ENCODE measurements at places on chromosomes 6 and 20.
A peak's percentile ranks its signal among the peaks of the same experiment; 100 is the strongest.

GRCh38 chr6:148516217-148516616 is 173.6 kb downstream of the SASH1 start:
- DNase-seq = no peak

DNA sequence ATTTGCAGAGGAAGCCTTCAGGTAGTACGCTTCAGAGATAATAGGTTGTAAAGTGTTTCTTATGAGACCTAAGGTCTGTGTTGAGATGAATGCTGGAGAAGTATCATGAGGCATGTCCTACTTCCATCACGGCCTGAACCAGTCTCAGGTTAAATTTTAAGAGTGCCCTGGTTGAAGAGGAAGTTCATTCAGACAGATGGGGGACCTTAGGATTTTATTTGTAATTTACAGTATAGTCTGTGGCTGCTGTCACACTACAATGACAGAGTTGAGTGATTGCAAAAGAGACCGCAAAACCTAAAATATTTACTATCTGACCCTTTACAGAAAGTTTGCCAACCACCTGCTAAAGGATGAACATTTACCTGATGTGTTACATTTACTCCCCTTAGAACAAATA is 70.9 kb downstream of the UST start:
- no peak for DNase-seq

DNA sequence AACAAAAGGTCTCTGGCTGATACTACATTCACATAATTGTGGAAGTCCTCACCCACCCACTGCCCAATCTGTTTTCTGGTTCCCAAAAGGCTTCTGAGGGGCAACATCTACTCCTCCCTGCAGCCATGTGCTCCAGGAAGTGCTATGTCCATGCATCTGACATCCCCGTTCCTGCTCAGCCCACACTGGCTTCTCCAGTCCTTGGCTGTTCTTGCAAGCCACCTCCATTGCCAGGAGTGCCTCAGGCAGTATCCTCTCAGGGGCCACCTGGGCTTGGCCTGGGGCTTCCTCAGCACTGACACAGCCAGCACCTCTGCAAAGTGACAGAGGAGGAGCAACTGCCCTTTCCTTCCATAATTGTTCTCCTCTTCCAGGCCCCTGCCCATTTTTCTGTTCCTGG is 18.3 kb downstream of the ARHGAP18 start:
- DNase-seq = no peak

GRCh38 chr6:87396595-87397392 is 11.0 kb upstream of the CFAP206 start:
- peak; percentile 94 for DNase-seq

GRCh38 chr20:44931911-44932310 is 22.1 kb downstream of the PABPC1L start:
- DNase-seq = no peak

GRCh38 chr20:57896563-57896962 is 186.7 kb upstream of the PMEPA1 start:
- no peak for DNase-seq

DNA sequence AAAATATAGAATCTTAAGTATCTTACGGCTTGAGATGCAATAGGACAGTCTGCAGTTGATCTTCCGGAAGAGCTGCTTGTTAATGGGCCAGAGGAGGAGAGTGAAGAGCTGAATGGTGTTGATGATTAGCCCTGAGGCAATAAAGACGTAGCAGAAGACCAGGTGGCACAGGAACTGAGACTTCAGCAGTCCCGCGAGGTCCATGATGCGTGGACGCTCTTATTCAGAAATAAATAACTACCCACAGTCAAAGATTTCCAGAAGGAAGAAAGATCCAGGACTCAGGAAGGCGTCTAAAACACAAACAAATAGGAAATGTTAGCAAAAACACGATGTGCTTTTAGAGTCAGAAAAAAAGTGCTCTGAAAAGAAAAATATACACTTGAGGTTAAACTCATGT is 41.9 kb downstream of the AGPAT4 start:
- no peak for DNase-seq

- DNase-seq = no peak
Observed at GRCh38 chr6:141050471-141050870, 1082.3 kb upstream of the GJE1 start.

DNA sequence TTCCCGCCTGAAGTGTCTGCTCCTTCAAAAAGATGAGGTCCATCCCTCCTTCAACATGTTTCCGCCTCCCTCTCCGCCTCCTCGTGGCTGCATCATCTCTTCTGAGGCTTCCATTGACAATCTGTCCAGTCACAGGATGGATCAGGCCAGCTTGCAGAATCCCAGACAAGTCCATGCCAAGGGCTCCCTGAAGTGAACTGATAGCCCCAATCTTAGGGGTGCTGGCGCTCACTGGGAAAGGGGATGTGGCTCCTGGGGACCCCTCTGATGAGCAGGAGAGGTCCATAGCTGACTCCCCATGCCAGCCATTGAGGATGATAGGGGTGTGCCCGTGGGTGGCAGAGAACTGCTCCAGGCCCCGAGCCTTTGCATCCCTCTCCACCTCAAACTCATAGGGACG is 48.6 kb upstream of the EMILIN3 start:
- no peak for DNase-seq

DNA sequence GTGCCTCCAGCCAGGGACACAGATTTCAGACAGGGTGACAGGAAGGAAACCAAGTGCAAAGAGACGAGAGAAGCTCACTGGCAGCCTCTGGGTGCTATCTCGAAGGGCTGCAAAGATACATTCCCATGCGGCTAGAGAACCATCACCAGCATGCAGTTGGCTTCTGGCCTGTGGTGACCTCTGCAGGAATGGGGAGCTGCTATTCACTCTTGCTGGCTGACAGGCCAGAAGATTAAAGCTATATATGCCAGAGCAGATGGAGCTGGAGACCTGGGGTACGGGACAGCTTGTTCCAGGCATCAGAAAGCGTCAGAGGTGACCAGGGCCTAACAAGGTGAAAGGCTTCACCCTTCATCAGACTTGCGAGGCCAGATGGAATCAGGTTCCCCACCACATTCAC is 20.0 kb downstream of the MAP1LC3A start:
- no peak for DNase-seq

DNA sequence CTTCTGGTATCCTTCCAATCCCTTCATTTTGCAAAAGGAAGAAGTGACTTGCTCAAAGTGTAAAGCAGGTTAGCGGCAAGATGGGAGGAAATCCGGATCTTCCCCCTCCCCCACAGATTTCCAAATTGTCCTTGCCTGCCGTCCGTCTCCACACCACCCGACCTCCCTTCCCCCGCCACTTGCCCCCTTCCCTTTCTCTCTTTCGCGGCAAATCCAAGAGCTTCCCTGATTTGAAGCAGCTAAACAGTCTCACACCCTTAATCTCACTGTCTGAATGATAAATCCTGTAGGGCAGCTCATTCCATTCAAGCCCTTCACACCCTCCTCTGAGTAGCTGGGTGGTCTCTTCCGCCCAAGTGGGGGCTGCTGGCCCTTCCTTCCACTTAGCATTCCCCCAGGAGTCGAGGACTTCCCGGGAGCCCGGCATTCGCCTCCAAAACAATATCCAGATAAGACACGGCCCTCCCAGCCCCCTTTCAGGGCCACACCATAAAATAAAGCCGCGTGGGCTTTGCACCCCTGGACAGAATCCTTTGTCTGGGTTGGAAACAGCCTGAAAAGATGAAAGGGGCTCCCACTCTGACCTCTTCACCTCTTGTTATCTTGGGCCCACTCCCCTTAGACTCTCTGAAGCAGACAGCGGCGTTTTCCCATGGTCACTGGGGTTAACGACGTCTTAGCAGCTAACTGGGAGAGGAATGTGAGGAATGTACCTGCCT is 44.0 kb upstream of the PIM1 start:
- DNase-seq = no peak

- no peak for DNase-seq
Observed at GRCh38 chr6:34600796-34601195, 44.7 kb upstream of the SPDEF start.

DNA sequence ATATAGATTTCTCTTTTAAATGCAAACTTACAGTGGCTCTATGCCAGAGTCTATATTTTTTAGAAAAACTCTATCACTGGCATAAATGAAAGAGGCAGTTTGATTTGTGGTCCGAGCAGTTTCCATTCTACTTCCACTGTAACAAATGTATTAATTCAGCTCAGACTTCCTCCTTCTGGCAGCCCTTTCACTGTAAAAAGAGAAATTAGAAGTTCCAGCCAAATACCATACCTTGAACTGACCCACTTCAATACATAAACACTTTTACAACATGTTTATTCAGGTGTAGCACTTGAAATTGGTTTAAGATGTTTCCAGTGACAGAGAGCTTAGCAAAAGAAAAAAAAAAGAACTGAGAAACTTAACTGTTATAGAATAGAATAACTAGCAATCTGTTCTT is 99.3 kb downstream of the BMP5 start:
- DNase-seq = no peak

DNA sequence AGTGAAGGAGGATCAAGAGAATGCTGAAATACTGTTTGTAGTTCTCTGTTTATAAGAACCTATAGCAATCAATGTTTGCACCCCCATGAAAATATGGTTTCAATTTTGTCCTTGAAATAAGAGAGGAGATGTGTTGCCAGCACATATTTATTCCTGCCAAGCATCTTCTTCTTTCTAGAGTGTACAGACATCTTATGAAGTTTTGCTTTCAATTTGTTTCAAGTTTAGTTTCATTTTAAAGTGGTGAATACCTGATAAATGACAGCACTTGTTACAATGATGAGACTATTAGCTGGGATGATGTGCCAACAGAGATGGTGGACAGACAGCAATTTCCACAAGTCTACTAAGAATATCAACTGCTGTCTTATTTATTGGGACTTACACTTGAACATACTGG is 39.2 kb upstream of the CENPW start:
- no peak for DNase-seq

DNA sequence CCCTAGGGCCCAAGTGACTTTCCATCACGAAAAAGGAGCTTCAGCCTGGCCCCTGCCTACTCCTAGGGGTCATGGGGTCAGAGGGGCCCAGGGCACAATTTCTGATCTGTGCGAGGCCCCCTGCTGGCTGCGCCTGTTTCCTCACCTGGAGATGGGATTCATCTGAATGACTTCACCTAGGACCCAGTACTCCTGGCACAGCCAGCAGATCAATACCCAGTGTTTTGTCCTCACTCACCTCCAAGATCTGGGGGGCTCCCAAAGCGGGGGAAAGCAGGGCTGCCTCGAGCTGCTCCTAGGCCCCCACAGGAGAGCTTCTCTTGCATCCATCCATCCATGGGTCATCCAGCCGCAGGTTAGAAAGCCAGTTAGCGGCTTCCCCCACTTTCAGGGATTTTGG is 33.8 kb downstream of the CD40 start:
- DNase-seq = peak; percentile 3

GRCh38 chr6:149963212-149963461 is 606 bp upstream of the ULBP1 start:
- no peak for DNase-seq

DNA sequence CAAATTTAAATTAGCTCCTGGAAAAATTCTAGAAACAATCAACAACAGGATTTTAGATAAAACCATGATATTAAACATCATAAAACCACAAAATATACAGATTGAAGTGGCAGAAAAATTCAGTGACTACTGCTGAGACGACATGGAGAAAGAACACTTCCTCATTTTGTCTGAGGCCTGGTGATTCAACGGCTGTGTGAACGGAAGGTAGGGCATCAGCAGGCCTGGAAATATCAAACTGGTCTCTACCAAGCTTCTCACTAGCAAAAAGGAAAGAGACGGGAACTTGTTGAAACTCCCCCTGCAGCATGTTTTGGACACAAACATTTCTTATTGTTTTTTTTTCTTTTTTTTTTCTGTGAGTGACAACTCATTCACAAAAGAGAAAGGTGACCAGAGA is 58.0 kb upstream of the AHI1 start:
- peak; percentile 97 for DNase-seq

GRCh38 chr6:148288541-148288940 is 54.1 kb upstream of the SASH1 start:
- DNase-seq = no peak

DNA sequence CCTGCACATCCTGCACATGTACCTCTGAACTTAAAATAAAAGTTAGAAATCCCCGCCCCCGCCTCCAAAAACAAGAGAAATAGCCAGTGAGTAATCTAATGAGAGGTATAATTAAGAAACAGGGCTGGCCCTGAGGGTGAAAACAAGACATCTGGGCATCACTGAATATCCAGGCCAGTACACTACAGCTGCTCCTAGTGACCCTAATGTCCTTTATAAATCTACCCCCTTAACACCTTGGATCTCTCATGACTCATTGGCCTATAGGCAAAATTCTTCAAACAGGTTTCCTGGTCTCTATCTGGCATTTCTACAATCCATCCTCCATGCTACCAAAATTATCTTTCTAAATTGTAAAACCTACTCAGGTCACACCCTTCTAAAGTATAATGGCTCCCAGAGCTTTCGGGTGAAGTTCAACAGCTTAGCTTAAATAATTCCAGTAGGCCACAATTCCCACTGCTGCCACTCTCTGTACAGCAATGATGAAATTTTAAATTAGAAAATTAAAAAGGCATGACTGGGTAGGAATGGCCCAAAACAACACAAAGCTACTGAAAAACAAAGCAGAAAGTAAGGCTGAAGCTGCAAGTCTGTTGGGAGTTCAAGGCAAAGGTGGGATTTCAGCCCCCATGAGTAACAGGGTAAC is 260.9 kb downstream of the GMDS start:
- no peak for DNase-seq

GRCh38 chr6:44701038-44701636 is 313.6 kb downstream of the CDC5L start:
- DNase-seq = no peak

DNA sequence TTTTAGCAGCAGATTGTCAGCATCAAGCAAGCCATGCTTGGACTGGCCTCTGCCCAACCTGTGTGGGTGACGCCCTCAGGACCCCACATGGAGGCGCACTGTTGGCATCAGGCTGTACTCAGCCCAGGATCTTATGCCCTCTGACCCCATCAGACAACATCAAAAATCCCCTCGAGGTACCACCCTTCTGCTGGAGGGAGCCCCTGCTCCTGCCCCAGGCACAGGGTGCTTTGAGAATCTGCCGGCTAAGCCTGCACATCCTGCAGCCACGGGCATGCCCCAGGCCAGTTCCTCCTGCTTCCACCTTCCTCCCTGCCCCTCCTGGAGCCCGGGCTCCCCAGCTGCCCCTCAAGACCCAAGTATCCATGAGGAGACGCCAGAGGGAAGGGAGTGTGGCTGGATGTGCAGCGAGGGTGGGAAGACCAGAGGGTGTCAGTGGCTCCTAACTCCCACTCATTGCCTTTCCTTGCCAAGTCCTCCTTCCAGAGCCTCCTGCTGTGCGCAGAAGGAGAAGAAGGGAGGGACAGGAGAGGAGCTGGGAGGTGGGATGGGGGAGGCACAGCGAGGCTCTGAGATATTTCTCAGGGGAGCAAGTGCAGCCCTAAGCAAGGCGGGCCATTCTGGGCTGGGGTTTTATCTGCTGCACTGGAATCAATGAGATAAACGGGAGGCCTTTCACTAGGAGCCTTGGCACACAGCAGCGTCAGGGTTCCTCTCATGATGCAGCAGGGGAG is 77.4 kb upstream of the CST7 start:
- DNase-seq = no peak

GRCh38 chr6:49220293-49220692 is 242.8 kb downstream of the MMUT start:
- DNase-seq = no peak
